ENCODE measurements at places on chromosomes 2 and 18.

DNA sequence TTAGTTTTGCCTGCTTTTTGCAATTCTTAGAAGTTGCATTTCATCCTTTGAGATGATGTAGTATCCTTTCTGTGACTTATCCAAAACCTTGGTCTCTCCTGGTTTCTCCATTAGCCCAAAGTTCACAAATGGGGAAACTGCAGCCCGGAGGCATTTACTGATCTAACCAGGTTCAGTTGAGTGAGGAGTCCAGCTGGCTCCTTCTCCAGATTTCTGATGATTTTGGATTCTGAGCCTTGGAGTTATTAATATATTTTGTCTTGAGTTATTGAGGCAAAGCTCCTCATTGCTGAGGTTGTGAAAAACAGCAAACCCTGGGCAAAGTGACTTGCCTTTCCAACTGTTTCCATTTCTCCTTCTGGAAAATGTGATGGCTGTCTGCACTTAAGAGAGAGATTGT is 1.7 kb downstream of the SLC1A4 start:
- DNase-seq, result no peak

GRCh38 chr2:109654326-109655050 is 40.3 kb downstream of the SOWAHC start:
- DNase-seq, result no peak

DNA sequence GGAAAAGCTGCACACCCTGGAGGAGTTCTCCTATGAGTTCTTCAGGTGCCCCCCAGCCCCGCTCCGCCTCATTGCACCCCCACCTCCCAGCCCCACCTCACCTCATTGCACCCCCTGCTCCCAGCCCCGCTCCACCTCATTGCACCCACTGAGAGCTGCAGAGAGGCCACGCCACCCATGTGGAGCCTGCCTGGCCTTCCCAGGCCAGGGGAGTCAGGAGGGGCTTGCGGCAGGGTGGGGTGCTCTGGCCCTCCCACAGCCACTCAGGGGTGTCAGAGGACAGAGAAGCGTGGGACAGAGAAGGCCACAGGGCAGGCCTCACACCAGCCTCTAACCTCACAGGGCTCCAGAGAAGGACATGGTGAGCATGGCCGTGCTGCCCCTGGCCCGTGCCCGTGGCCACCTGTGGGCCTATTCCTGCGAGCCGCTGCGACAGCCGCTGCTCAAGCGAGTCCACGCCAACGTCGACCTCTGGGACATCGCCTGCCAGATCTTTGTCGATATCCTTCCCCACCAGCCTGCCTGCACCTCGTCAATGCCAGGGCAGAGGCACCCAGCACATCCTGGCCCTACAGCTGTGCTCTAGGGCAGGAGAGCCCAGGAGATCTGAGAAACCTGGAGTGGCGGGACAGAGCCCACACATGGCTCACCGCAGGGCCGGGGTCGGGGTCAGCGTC is 15.0 kb upstream of the GPR17 start:
- no peak for DNase-seq

- no peak for DNase-seq
These were observed 188.8 kb downstream of the TSN start for GRCh38 chr2:121944072-121944831.

DNA sequence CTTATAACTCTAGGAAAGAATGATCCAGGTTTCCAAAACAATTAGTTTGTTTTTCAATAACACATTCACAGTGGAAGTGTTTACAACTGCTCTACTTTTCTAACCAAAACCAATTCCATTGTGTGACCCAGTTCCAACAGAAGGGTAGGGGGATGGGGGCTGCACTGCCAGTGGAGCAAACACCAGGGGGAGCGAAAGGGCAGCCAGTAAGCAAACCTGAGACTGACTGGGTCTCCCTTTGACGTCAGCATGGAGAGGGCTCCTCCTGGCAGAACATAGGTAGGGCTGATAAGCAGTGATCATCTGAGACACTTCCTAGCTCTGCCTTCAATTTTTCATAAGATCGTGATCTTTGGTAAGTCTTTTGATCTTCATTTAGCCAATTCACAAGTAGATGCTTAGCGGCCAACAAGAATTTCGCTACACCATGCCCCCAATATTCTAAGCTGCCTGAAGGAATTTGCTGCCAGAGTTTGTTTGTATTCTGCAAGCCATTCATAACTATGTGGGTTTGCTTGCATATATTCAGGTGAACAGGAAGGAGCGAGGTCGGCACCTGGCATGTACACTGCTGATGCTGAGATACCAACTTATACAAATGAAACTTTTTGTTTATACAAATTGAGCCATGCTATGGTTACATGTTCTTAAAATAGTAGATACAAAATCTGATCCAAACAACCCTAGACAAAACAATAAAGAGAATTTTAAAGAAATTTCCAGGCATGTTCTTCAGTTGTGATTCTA is 45.9 kb downstream of the ST6GAL2 start:
- no peak for DNase-seq

DNA sequence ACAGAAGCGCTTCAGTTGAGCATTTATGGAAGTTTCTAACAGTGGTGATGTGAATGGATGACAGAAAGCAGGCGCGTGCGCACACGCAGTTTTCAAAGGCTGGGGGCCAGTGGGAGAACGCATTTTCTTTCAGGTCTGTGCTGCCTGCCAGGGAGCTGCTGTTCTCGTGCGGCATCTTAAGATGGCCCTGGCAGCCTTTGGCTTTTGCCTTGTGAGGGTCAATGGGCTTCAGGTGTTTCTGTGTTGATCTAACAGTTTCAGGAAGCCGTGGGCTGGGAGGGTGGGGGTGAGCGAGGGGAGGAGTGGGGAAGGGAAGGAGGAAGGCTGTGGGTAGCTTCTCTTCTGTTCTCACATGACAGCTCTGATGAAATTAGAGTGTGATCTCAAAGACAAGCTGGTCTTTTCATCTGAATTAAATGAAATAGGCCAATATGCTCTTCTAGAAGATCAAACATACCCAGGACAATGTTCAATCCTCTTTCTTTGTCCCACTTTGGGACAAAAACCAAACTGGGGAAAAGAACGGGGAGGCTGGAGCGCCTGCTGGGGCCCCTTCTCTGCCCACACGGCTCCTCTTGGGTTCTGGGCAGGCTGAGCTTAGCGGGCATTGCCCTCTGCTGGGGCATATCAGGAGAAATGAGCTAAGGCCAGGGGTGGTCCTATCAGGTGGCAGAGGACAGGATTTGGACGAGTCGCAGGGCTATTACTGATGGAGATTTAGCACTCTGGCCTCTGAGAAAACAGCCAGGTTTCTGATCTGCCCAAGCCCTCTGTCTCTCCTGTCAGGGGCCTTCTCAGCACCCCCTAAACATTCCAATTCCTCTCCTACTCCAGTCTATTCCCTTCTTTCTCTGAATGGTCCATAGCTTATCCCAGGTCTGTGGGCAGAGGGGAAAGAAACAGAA is 126.2 kb upstream of the LGALSL start:
- peak; percentile 18 for DNase-seq

GRCh38 chr2:118801151-118801550 is 46.3 kb downstream of the EN1 start:
- no peak for DNase-seq

GRCh38 chr2:173187941-173188788 is 112.5 kb downstream of the MAP3K20 start:
- DNase-seq, result no peak
